Fibroblast of pulmonary artery (primary cell): ENCODE measurements at places on chromosomes 1 and 21.

DNA sequence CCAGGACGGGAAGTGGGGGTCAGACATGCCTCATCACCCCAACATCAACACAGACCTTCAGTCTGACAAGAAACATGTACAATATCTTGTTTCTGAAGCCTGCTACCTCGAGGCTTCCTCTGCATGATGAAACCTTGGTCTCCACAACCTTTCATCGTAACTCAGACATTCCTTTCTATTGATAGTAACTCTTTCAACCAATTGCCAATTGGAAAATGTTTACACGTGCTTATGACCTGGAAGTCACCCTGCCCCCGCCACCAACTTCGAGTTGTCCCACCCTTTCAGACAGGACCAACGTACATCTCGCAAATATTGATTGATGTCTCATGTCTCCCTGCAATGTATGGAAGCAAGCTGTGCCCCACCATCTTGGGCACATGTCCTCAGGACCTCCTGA lies 159.5 kb downstream of the ETS2 start:
- no peak for DNase-seq

- no peak for DNase-seq
Observed at GRCh38 chr1:74728736-74729135, 4.1 kb downstream of the CRYZ start.

DNA sequence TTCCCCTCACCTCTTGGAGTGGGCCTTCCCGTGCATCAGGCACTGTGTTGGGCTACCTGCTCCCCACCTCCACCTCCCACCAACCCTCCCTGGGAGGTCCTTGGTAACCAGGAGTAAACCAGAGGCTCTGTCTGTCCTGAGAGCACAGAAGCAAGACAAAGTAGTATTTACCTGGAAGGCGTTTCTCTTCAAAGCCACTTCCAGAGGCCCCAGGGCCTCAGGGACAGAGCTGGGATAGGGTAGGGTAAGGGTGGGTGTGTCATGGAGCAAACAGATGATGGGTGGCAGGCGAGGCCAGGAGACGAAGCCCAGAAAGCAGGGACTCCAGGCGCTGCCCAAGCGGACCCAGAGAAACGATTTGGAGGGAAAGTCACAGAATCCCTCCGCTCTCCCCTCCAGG lies 77.2 kb upstream of the TARDBP start:
- DNase-seq: no peak

GRCh38 chr1:54372978-54373377 lies 33.2 kb downstream of the SSBP3 start:
- DNase-seq: no peak

DNA sequence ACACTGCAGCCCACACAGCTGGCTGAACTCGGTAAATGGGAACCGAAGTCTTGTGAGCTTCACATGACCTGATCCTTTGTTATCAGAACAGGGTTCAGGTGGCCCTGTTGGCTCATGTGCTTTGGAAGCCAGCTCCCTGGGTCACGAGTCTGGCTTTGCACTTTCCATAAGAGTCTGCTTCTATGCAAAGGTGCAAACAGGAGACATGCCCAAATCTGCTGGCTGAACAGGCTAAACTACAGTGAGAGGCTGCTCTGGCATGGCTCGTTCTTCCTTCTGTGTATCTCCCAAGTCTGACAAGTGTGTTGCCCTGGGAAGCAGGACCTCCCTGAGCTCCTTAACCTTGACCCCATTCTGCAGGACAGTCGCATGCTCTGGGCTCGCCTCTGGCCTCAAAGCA lies 549.6 kb downstream of the KIF26B start:
- DNase-seq: no peak

GRCh38 chr1:173903827-173904531 lies 13.1 kb downstream of the SERPINC1 start:
- no peak for DNase-seq

- no peak for DNase-seq
Observed at GRCh38 chr1:38815903-38816627, 43.5 kb downstream of the RRAGC start.

- no peak for DNase-seq
Observed at GRCh38 chr1:104408268-104408667, 658.6 kb downstream of the AMY1C start.

DNA sequence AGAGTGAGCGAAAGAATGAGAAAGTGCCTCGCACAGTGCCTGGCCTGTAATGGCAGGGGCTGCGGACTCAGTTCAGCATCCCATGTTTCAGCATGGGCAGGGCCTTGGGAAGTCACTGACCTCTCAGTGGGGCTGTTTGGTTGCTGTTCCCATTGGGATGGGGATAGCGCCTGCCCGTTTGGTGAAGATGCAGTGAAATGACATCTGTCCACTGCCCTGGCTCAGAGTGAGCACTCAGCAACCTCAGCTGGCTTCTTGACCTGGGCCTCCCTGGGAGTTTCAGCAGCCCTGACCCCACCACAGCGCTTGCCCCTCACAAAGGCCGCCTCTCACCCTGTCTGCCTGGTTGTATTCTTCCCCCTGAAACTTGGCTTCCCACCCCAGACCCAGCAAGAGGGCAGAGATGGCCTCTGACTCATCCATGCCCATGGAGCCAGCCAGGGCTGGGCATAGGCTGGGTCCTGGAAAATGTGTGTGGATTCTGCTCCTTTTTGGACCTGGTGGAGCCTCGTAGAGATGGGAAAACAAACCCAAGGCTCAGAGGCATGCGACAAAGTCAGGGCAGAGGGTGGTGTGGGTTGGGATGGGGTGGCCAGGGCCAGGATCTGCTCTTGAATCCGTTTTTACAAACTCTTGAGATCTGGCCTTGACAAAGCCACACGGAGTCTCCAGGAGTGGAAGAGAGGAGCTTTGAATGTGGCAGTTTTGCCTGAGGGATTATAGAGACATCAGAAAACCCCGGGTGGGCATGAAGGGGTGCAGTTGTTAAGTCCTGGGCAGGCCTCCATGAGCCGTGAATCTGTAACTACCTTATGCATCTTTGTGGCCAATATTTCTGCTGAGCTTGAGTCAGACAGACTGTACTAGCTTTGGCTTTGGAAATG lies 1.2 kb downstream of the XKR8 start:
- DNase-seq: no peak

DNA sequence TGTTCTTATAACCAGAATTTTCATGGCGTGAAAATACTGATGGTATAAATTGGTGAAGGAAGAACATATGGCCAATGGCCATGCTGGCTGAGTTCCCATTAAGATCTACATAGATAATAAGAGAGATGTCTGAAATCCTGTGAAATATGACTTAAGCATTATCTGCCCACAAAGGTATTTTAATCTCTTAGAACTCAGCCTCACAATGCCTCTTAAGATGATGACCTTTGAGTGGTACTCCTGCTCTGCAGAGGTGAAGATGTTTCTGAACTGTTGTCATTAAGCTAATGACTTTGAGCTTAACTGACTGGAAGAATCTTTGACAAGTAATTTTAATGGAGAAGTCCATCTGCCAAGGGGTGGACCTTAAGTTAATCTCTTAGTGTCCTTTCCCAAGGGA lies 148.7 kb downstream of the ZNF326 start:
- DNase-seq: no peak

DNA sequence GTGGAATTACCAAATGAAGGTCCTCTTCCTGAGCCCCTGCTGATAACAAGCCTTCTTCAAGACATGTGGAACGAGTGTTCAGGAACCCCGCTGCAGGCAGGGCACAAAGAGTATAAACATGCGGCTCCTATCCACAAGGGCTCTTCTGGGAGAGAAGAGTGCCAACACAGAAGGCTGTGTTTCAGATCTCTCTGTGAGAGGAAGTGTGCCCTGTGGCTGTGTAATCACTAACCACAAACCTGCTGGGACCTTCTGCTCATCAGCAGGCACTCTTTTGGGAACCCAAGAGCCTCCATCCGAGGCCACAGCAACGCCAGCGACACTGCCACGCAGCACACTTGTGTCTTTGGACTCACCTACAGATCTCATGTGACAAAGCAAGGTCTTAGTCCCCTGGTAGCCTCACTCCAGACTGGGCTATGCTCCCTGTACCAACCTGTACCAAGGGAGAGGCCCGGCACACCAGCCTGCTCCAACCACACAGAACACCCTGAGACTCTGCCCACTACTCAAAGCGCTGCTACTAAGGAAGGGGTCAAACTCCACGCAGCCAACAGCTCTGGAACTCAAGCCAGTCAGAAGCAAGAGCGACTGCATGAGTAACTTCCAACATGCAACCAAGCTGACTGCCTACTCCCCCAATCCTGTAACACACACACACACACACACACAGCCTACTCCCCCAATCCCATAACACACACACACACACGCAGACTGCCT lies 7.8 kb downstream of the PTTG1IP start:
- DNase-seq: peak; percentile 17

DNA sequence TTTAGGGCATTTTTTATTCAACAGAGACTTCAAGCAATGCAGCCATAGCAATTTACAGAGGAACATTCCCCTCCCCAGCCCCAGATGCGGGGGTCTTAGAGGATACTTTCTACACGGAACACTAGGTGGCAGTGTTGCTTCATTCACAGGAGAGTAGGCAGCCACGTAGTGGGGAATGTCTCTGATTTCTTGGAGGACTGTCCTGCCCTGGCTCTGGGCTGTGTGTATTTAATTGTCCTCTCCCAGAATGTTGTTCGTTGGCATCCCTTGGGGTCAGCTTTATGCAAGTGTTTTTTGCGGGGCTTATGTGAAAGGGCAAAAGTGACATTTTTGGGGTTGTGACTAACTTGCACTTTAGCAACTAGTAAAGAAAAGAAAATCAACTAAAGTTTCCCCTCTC lies 96.9 kb downstream of the PAPPA2 start:
- peak; percentile 66 for DNase-seq

GRCh38 chr1:212858461-212859265 lies 588 bp downstream of the FLVCR1 start:
- DNase-seq: peak; percentile 36

DNA sequence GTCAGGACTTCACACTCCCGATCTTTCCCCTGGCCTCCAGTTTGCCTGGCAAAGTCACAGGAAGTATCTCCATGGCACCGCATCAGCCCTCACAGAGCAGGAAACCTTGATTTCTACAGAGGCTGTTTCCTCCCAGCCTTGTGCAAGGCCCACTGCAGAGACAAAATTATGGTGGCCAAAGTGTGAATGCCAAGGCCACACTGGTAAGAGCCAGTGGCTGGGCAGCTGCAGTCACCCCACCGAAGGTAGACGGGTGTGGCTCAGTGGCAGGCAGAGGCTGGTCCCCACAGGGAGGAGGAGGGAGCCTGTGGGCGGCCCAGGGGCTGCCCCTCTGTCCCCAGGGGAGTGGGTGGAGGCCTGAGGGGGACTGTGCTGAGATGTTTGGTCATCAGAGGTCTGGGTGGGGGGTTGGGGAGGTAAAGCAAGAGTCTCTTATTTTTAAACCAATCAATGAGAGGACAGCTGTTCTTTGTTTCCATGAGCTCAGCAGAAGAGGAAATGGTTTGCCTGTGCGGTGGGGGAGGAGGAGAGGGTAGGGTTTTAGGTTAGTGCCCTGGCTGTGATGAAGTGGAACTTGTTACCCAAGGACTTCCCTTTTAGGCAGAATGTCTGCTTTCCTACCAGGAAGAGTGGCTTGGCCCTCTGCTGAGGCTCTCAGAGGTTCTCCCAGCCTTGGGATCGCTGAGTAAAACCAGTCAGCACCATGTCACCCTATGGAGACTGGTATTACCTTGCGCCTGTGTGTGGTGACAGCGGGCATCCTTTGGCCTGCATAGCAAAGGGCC lies 18.0 kb upstream of the BTG2 start:
- peak; percentile 65 for DNase-seq

DNA sequence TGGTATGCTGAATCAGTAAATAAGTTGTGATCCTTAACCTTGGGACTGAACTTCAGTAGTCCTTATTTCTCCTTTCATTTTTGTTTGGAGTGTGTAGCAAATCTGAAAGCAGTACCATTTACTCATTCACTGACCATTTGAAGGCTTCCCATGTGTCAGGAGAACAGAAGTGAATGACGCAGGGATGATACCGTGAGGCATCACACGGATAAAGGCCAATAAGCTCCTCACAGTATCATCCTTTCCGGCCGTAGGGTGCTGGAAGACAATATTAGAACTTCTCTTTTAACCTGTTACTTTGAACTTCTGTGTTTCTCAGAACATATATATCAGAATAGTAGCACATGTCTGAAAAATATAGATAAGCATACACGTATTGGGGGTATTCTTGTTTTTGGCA lies 21.3 kb downstream of the BACH1 start:
- DNase-seq: no peak

DNA sequence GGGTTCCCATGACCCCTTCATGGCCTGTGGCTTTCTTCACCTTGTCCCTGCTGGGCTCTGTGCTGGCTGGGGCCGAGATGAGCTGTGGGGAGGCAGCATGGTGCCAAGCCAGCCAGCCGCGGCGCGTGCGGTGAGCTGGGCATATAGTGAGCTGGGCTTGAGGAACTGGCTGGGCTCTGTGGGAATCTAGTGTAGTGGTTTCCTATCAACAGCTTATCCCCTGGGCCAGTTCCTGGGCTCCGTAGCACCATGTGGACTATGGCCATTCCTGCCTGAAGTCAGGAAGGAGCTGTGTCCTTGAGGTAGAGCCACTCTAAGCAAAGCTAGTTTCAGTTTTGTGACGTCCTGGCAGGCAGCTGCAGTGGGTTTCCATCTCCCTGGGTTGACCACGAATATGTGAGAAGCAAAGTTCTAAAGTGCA lies 1.8 kb downstream of the NCMAP start:
- DNase-seq: no peak

- no peak for DNase-seq
Observed at GRCh38 chr1:207958376-207959139, 47.6 kb upstream of the CD34 start.

- no peak for DNase-seq
Observed at GRCh38 chr21:28775071-28775470, 217.6 kb downstream of the LTN1 start.

DNA sequence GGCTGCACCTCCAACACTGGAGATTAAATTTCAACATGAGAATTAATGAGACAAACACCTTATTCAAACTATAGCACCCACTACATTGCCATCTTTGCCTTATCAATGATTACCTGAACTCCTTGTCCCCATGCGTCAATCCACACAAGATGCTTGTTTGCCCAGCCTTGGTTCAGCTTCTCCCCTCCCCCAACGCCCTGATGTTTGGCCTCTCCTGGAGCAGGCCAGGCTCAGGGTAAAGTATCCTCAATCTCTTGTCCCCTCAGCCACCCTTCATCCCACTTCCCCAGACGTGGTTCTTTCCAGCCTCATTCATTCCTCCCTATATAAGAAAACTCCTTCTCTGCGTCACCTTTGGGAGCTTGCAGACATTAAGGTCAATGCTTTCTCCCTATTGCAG lies 11.8 kb upstream of the TRIM17 start:
- DNase-seq: no peak

DNA sequence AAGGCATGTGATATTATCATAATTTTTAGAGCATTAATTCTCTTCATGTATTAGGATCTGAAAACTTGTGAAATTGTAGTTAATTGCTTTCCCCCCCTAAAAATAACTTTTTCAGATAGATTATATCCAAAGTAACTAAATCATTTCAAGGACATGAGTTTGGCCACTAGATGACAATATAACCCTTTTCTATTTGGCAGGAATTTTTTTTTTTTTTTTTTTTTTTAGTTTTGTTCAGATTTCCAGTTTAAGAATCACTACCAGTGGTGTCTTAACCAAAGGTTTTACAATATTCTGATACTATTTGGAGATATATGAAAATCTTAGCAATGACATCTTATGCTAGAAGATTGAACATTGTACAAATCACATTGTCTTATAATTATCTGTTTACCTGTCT lies 370.8 kb downstream of the AMY1C start:
- DNase-seq: no peak
